ENCODE measurements at places on chromosomes 1 and 21.

DNA sequence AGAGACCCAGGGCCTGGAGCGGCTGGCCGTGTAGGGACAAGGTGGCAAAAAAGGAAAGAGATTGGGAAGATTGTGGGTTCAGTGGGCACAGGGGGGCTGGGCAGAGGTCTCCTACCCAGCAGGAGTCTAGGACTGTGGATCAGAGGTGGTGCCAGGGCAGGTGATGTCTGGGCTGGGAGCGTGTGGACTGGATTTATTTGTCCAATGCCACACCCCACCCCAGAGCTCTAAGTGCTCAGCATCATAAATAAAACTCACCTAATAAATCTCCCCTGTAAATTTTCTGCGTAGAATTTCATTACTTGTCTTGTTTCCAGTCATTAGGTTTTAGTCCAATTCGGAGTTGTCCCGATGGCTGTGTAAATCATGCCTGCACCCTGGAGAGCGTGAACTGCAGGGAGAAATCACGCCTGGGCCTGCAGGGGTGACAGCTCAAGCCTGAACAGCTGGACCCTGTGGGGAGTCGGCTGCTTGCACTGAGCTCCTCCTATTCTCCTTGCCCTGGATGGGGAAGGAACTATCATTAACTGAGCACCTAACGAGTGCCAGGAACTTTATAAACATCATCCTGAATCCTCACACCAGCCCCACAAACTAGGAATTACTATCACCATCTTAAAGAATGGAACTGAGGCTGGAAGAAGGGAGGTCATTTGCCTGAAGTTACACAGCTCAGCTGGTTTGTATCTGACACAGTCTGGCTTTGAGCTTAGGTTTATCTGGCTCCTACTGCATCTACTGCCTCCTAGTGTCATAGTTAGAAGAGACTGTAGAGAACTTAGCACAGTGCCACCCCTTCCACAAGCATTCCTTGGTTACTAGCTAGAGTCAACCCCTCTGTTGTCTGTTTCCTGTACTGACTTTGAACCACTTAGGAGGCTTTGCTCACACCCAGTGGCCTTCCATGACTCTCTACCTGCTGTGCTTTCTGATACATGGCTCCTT, 25.0 kb upstream of the POU3F1 start:
- H3K27me3 ChIP-seq: peaks cover 52% of the 10 kb centered on the region
- no peaks in the 10 kb centered on the region for H3K36me3 ChIP-seq
- DNase-seq: peak; percentile 63
- no peak overlapping the region for H3K27ac ChIP-seq

DNA sequence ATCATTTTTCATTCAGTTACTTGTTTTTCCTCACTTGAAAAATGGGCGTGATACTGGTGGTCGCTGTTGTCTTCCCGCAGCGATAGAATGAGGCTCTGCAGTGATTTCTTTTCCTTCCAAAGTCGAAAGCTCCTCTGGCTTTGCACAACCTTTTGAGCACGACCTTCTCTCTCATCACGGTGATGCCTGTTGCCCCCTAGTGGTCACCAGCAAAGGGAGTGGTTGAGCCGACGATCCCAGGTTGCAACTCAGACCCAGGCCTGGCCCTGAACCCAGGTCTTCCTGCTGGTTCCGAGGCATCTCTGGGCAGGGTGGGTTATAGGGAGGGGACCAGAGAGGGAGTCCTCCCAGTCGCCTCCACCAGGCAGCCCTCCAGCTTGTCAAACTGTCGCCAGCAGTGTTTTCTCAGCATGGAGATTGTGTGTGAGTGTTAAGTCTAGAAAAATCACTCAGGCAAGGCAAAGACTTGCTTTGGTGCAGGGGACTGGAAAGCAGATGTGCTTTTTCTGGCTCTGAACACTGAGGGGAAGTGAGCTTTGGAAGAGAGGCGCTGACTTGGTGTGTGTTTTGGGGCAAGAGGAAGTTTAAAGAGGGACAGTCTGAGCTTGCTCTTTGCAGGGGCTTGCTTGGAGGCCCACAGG, 285.3 kb downstream of the CAMTA1 start:
- peaks cover 5% of the 10 kb centered on the region for H3K27me3 ChIP-seq
- H3K4me1 ChIP-seq: no peaks in the 10 kb centered on the region
- H3K4me3 ChIP-seq: peak overlapping the region; percentile 77
- peak; percentile 85 for DNase-seq

- no peaks in the 10 kb centered on the region for H3K27me3 ChIP-seq
- no peaks in the 10 kb centered on the region for H3K4me1 ChIP-seq
- no peaks in the 10 kb centered on the region for H3K36me3 ChIP-seq
- DNase-seq: no peak
- no peak overlapping the region for H3K4me3 ChIP-seq
Measured at GRCh38 chr1:175162955-175163354, 29.6 kb downstream of the KIAA0040 start.

DNA sequence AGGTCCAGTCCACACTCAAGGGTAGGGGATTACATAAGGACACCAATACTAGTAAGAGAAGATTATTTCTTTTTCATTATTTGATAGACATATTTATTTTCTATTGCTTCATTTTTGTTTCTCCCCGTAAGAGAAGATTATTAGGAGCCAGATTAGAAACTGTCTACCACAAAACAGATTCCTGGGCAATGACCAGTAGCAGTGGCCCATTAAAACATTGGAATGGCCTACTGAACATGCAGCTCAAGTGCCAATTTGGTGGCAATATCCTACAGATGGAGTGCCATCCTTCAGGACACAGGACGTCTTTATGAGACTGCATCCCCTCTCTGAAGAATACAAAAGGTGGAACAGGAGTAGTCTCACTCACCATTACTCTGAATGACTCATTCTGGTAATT, 34.0 kb upstream of the ARHGAP29 start:
- no peak overlapping the region for H3K4me3 ChIP-seq
- H3K27me3 ChIP-seq: no peaks in the 10 kb centered on the region

GRCh38 chr1:209646558-209646957, 5.7 kb downstream of the LAMB3 start:
- no peaks in the 10 kb centered on the region for H3K27me3 ChIP-seq
- no peaks in the 10 kb centered on the region for H3K36me3 ChIP-seq
- no peak overlapping the region for H3K4me3 ChIP-seq
- peaks cover 34% of the 10 kb centered on the region for H3K4me1 ChIP-seq

GRCh38 chr21:27813344-27813743, 846.5 kb upstream of the ADAMTS5 start:
- H3K36me3 ChIP-seq: no peaks in the 10 kb centered on the region
- no peak overlapping the region for H3K4me3 ChIP-seq
- H3K27me3 ChIP-seq: no peaks in the 10 kb centered on the region
- H3K4me1 ChIP-seq: peaks cover 3% of the 10 kb centered on the region

- peaks cover 15% of the 10 kb centered on the region for H3K4me1 ChIP-seq
- peak overlapping the region; percentile 9 for H3K27ac ChIP-seq
- no peak overlapping the region for H3K4me3 ChIP-seq
- DNase-seq: peak; percentile 73
- H3K27me3 ChIP-seq: no peaks in the 10 kb centered on the region
Measured at GRCh38 chr1:235783148-235783776, 83.4 kb downstream of the LYST start.

DNA sequence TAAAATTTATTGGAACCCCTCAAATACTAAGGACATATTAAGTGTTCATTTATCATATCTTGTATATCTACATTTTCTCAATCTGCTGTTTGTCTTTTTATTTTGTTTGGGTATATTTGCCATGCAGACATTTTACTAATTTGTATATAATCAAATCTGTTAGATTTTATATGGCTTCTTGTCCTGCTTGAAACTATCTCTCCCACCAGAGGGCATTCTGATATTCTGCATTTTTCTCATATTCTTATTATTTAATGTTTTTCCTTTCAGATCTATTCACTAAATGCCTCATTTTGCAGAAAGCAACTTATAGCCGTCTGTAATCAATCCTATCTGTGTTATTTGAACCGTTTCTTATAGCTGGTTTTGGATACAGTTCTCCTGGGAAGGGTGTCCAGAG, 745.5 kb downstream of the LRRIQ3 start:
- no peak for DNase-seq
- H3K27me3 ChIP-seq: no peaks in the 10 kb centered on the region
- no peaks in the 10 kb centered on the region for H3K36me3 ChIP-seq

DNA sequence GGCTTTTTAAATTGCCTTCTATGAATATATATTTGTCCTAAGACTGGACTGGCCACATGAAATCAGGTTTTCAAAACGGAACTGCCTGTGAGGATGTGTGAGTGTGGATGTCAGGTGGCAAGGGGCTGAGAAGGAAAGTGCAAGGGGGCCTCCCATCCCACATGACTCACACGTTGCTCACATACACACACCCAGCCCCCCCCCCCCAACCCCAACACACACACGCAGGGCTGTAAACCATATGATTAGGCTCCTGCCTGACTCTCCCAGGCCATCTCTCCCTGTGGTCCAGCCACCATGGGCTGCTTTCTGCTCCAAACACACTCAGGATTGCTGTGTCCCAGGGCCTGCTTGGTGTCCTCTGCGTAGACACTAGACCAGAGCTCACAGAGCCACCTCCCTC, 22.4 kb downstream of the DEGS1 start:
- H3K36me3 ChIP-seq: no peaks in the 10 kb centered on the region
- DNase-seq: peak; percentile 88
- peak overlapping the region; percentile 50 for H3K4me3 ChIP-seq
- no peaks in the 10 kb centered on the region for H3K27me3 ChIP-seq
- H3K27ac ChIP-seq: peak overlapping the region; percentile 86

GRCh38 chr1:36157973-36158826, 2.2 kb downstream of the MAP7D1 start:
- H3K4me3 ChIP-seq: peak overlapping the region; percentile 93
- no peak for DNase-seq
- peak overlapping the region; percentile 89 for H3K27ac ChIP-seq
- H3K4me1 ChIP-seq: peaks cover 56% of the 10 kb centered on the region

Data from GM23248 (cell line).